CD8-positive, alpha-beta memory T cell (primary cell): ENCODE measurements at places on chromosomes 3 and 15. TPM values are rescaled to one million over a fixed set of nuclear protein-coding genes. Genes with fewer than 3 reads are reported as not detected.

CYP11A1 gene
- not detected for total RNA-seq

MFAP1 gene
- total RNA-seq: 50.1 TPM

ZNF502 gene
- total RNA-seq: 1.7 TPM

TEX55 gene
- not detected for total RNA-seq

FEZF2 gene
- not detected for total RNA-seq

OXTR gene
- 0.50 TPM for total RNA-seq
